ENCODE measurements at places on chromosomes 7 and 10.

GRCh38 chr7:54738737-54739136 is 20.3 kb downstream of the SEC61G start:
- DNase-seq, result no peak

DNA sequence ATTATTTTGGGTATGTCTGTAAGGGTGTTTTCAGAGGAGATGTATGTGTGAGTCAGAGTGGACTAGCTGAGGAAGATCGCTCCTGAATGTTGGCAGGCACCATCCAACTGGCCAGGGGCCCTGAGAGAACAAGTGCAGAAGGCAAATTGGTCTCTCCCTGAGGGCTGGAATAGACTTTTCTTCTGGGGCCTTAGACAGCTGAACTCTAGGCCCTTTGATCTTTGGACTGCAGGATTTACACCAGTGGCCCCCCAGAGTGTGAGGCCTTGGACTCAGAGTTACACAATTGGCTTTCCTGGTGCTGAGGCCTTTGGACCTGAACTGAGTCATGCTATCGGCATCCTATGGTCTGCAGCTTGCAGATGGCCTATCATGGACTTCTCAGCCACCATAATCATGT is 217.2 kb downstream of the REEP3 start:
- peak; percentile 27 for DNase-seq

DNA sequence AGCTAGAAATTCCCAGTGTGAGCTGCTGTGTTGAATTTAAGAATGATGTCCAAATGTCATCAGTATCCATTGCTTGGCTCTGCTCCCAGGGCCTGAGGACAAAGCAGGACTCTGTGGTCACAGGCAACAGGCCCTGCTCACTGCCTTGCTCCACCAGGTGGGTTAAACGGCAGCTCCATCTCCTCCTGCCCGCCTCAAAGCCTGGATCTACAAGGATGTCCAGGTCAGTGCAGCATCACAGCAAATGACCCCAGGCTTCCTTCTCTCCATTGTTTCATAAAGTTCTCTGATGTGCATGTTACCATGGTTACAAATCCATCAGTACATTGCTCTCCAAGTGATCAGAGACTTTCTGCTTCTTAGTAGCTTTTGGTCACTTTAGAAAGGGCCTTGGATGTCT is 322.0 kb upstream of the ZNF32 start:
- DNase-seq, result no peak

GRCh38 chr10:6256439-6256838 is 53.7 kb downstream of the PFKFB3 start:
- no peak for DNase-seq

DNA sequence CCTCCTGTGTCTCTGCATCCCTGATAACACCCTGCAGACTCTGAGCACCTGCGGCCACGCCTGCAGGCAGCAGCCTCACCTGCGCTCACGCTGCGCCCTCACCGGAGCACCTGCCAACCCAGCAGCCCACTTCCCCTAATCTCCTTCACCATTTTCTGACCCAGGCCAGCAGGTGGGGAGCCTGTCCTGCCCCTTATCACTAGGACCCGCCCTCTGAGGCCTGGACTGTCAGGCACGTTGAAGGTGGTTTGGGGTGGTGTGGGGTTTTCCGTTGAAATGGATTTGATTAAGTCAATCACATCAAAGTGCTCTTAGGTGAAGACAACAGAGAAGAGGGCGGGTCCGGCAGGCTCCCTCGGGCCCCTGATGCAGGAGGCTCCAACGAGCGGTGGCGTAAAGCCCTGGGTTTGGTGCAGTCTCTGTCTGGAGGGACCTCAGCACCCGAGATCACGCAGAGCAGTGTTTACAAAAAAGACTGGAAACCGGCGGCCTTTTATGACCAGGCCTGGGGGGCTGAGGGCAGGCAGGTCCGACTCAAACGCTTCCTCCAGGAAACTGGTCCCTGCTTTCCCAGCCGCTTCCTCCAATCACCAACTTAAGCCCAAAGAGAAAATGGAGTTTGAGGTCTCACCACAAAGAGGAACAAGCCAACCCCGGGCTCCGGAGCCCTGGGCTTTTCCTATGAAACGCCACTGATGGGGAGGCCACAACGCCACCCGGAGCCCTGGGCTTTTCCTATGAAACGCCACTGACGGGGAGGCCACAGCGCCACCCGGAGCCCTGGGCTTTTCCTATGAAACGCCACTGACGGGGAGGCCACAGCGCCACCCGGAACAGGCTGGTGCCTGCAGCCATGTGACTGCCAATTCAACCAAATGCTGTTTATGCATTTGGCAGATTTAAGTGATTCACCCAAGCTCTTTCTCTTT is 45.5 kb downstream of the DPYSL4 start:
- no peak for DNase-seq

All from GM04504 (cell line).